ENCODE measurements at places on chromosomes 12 and 14.

DNA sequence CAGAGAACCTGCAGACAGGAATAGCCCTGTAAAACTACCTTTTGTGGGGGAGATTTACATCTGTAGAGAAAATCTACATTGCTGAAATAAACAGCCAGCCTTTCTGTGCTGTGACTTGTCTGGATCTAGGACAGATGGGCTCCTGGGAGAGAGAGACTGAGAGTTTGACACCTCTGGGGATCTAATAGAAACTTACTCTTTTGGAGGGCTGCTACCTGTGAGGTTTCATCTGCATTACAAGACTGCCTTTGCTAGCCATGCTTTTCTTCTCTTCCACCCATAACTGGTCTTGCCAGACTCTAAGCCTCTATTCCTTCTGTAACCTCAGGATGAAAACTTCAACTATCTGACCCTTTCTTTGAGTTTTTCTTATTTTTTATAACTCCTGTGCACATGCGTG lies 452.6 kb downstream of the ZFP36L1 start:
- DNase-seq, result no peak

DNA sequence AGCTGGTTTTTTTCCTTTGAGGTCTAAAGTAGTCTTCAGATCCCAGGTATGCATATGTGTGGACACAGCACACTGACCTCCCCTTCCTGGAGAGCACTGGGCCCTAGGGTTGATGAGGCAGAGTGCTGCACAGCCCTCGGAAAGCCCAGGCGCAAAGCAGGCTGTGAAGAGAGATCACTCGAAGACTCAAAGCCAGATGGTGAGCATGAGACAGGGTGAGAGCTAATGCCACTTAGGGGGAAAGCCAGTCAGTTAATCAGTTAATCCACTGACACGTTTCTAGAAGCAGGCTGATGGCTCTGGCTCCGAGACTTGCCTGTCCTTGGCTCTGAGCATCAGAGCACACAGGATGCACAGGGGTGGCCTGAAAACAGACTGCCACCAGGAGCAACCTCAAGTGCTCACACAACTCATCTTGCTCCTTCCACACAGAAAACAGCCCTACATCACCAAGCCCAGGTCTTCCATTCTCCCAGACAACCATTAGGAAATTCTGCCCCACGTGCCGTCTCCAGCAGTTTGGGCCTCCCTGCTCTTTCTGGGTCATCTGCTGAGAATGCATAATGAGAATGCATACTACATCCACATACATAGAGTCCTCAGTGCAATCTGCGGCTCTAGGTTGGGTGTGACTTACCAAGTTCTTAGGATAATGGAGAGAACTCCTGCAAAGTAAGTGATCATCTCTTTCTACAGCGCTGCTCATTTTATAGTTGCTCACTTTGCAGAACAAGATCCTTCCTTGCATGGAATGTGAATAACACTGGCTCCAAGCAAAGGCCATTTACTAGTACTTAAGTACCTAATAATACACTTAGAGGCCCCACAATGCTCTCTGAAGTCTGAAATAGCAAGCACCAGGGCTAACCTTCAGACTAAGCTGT lies 12.0 kb downstream of the AQP6 start:
- DNase-seq, result no peak

GRCh38 chr14:50791201-50791600 lies 39.8 kb downstream of the NIN start:
- no peak for DNase-seq

GRCh38 chr12:88662961-88663360 lies 82.7 kb upstream of the KITLG start:
- DNase-seq, result no peak

All from activated effector memory CD4-positive, alpha-beta T cell treated with Interleukin-2 at 50 U/mL for 16 hours (primary cell).